ENCODE measurements at places on chromosomes 6 and 20. TPM values are rescaled to one million over a fixed set of nuclear protein-coding genes. Genes with fewer than 3 reads are reported as not detected.

The GSTA1 gene
- total RNA-seq: 0.26 TPM

The APCDD1L gene
- 4.5 TPM for total RNA-seq

The CNBD2 gene
- 2.8 TPM for total RNA-seq

The AURKA gene
- 26.7 TPM for total RNA-seq

The CST1 gene
- not detected for total RNA-seq

The HCRTR2 gene
- total RNA-seq: not detected

The CPXM1 gene
- total RNA-seq: 0.22 TPM

The ARHGAP18 gene
- total RNA-seq: 5.5 TPM

The FNDC1 gene
- total RNA-seq: 30.5 TPM

The RAET1L gene
- total RNA-seq: not detected

The ZNF318 gene
- total RNA-seq: 14.9 TPM

The KHDC1L gene
- 0.26 TPM for total RNA-seq

The TFAP2C gene
- total RNA-seq: under 0.01 TPM

The DNAAF9 gene
- total RNA-seq: 13.5 TPM

All from articular chondrocyte of knee joint (primary cell).